ENCODE measurements at places on chromosomes 13 and 19.

GRCh38 chr13:29411481-29411880 is 184.0 kb downstream of the SLC7A1 start:
- no peak for DNase-seq

- no peak for DNase-seq
Measured at GRCh38 chr13:108984251-108984920, 355.0 kb downstream of the MYO16 start.

- DNase-seq: no peak
Measured at GRCh38 chr19:5644037-5644436, 21.2 kb downstream of the SAFB start.

DNA sequence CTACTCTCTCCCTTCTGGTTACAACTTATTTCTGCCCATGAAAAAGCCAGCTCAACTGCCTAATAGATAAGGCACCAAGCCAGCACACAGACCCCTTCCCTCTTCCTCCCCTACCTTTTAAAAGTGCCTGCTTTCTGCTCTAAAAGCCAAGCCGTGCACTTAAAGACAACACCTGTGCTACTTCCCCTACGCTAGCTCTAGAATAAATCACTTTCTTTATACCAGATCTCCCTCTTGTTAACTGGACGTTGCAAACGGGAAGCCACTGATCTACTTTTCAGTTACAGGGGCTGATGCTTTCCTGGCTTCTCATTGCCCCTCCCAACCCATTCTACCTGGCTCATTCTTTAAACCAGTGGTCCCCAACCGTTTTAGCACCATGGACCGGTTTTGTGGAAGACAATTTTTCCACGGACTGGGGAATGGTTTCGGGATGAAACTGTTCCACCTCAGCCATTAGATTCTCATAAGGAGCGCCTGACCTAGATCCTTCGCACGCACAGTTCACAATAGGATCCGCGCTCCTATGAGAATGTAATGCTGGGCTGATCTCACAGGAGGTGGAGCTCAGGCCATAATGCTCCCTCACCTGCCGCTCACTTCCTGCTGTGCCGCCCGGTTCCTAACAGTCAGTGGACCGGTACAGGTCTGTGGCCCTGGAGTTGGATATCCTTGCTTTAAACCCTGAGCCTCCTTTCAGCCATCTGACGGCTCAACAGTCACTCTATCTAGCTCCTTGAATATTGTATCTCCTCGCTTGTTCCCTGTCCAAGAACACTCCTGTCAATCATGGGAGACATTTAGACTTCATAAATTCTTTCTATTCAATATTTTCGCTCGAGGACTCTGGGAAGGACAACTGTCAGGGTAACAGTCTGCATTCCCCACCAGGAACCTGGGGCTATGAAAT is 841 bp upstream of the ZNF223 start:
- DNase-seq: peak; percentile 86

GRCh38 chr13:76969488-76970365 is 21.4 kb downstream of the ACOD1 start:
- DNase-seq: no peak

DNA sequence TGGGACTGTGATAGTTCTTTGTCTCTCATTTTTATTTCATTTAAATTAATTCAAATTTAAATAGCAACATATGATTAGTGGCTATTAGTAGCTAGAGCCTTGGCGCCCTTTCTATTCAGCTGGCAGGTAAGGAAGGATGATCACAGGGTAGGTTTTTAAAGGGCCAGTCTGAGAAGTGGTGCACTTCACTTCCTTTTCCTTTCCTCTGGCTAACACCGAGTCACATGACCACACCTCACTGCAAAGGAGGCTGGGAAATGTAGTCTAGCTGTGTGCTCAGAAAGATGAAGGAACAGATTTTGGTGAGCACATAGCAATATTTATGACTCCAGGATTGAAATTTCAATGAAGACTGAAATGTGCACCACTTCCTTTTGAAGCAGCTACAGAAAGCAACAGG is 128.7 kb downstream of the TSHZ3 start:
- no peak for DNase-seq

DNA sequence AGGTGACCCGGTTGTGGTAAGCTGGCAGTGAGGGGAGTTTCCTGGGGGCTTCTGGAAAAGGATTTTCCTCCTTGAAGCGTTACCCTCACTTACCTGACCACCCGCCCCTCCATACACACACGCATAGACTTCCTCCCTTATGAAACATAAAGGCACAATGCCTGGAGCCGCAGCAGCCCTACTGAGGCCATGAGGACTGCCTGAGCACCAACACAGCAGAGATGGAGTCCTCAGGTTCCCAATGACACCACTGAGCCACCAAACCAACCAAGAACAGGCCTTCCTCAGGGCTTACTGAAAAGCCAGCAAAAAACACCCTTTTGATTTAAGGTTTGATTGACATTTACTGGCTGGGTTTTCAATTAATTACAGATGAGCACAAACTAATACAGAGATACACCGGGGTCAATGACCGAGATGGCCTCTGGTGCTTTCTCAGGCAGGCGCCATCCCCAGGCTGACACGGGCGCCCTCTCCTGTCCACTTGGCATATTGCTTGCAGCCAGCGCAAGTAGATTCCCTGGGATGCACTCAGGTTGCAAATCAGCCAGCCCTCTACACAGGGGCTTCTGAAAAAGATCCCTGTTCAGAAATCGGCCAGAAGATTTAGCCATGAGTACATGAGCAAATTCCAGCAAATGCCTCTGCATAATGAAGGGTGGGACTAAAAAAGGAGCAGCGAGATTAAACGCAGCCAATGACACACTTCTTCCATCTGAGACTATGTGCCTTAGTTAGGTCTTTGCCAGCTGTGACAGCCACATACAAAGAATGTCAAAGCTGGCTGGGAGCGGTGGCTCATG is 14.8 kb downstream of the OPA3 start:
- peak; percentile 61 for DNase-seq

GRCh38 chr19:4373601-4374497 is 26.5 kb downstream of the SH3GL1 start:
- no peak for DNase-seq

- DNase-seq: no peak
Measured at GRCh38 chr19:14035706-14036105, 4.1 kb downstream of the IL27RA start.

GRCh38 chr13:28586439-28587173 is 72.3 kb upstream of the POMP start:
- no peak for DNase-seq

DNA sequence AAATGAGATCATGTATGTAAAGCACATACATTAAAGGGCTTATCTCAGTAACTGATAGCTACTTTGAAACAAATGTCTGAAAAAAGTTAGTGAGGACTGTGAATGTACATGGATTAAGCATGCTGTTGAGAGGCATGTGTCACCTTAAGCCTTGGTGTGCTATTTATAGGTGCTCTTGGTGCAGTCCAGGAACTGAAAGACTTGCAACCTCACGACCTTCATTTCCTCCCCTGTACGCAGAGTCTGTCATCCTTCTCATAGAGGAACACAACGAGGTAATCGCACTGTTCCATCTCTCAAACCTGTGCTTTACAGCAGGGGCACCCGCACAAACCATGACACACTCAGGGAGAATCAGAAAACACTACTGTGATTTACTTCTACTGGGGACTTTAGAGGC is 65.6 kb downstream of the UFM1 start:
- DNase-seq: no peak

- no peak for DNase-seq
Measured at GRCh38 chr19:8332976-8333766, 9.9 kb downstream of the KANK3 start.

- DNase-seq: no peak
Measured at GRCh38 chr13:93948162-93948922, 531.1 kb downstream of the DCT start.

GRCh38 chr13:46668302-46668720 is 115.3 kb downstream of the LRCH1 start:
- DNase-seq: peak; percentile 20

DNA sequence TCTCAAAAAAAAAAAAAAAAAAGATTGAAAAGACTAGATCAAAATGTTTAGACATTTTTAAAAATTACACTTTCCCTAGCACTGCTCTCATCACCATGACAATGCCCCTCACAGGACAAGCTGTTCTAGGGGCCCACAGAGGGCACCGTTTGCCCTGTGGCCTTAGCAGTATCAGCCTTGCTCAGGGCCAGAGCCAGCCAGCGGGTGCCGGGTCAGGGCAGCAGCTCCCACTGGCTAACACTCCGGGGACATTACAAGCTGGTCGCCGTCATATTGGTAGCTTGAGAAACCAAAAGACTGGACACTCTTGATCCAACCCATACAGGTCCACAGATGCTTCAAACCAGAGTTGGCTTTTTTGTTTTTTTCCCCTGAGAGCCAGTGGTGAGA is 18.0 kb downstream of the CAPN12 start:
- DNase-seq: no peak

DNA sequence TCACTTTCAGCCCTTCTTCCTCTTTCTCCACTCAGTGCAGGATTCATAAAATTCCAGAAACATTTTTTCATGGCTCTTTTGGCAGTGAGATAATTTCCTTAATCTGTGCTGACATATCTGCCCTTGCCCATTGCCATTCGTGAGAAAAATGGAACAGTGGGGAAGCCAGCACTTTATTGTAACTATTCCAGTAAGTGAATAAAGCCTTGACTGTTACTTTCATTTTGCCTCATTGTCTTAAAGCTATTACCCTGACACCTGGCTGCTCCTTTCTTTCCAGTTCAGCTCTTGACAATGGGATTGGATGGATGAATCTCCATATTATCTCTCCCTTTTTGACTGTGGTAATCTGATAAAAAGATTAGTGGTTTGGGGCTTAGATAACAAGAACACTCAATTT is 1068.1 kb upstream of the PCDH20 start:
- no peak for DNase-seq

DNA sequence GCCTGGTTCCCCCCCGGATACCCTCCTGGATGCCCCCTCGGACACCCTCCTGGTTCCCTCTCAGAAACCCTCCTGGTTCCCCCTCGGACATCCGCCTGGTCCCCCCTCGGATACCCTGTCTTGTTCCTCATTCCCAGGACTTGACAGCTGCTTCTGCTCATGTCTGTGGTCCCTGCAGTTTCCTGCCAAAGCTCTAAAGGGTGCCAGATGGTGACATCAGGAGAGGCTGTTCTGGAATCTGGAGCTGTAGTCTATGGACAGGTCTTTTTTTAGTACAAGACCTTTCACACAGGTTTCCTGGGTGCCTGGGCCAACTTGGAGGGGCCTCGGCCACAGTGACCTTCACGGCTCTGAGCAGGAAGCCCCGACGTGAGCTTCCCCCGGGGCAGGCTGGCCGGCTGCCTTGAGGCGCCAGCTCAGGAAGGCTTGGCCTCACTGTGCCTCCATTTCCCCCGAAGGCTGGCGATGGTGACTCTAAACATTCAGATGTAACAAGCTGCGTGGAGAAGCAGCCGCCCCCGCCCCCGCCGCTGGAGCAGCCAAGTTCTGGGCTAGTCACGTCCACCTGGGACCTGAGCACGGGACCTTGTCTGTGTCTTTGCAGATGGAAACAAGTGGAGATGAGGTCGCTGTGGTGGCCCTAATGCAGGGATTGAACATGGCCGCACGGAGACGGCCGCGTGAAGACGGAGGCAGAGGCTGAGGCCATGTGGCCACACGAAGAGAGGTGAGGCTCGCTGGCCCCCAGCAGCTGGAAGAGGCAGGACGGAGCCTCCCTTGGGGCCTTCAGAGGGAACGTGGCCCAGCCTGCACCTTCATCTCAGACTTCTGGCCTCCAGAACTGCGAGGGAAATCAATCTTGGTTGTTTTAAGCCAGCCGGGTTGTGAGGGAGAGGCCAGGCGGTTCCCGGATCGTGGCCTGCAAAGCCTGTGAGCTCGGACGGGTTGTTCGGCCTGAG is 12.7 kb downstream of the SGTA start:
- no peak for DNase-seq

DNA sequence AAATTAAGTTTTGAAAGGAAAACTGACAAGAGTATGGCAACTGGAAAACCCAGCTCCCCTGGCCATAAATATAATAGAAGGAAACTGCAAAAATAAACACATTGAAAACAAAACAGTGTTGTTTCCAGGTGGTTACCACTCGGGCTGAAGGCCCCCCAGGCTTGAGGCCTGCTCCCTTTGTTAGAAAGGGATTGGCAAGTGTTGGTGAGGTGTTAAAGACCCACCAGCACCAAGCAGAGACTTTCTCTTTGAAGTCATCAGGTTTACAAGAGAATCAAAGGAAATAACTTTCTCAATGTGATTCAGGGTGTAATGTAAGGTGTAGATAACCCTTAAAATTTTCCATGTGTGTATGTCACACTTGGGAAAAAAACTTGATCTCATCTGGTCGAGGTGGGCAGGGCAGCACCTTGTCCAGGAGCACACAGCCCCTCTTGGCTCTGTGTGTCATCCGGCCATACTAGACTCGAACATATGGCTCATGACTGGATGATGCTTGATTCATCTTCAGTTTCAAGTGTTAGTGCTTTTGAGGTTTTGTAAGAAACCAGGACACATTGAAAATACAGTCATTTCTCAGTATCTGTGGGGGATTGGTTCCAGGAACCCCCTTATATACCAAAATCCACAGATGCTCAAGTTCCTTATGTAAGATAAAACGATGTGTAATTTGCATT is 7.8 kb downstream of the ACTN4 start:
- no peak for DNase-seq

DNA sequence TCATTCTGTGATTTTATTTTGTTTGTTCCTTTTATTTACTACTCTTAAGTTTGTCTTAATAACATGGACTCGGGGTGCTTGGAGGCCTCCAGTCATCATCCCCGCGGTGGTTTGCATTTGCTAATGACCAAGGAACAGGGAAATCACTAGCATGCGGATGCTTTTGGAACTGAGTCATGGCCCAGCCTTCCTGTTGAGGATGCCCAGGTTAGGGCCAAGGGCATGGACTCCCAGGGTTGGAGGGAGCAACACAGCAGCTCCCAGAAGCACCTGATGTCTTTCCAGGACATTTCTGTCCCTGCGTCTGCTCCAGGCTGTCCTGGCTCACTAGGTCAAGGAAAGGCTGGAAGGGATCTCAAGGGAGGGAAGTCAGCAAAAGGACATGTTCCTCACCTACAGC is 423.7 kb upstream of the TSHZ3 start:
- DNase-seq: no peak

GRCh38 chr13:103297083-103297482 is 230.9 kb upstream of the SLC10A2 start:
- no peak for DNase-seq

GRCh38 chr19:610801-611480 is 21.3 kb downstream of the HCN2 start:
- no peak for DNase-seq

DNA sequence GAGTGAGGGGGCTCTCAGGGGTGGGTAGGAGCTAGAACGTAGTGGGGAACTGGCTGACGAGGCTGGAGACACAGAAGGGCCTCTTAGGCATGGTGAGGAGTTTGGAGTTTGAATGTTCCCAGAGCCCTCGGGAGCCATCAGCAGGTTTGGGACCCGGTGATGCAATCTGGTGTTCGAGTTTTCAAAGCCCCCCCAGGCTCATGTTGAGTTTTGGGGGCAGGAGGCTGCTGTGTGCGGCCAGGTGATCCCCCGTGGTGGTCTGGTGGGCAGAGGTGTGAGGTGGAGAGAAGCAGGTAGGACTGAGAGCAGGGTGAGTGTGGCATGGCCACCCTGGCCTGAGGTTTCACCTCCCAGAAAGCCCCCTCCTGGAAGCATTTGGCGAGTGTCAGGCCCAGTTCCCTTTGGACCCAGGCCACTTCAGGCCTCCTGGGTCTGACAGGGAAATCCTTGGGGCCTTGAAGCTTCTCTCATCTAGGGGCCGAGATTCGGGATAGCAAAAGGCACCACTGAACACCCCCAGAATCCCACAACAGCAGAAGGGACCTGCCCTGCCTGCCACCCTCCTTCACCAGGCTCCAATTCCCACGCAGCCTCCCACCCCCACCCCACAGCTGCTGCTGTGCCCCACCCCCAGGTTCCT is 1.2 kb downstream of the YJEFN3 start:
- DNase-seq: no peak
